T-helper 2 cell (primary cell): ENCODE measurements at places on chromosomes 2 and 18.

- DNase-seq, result no peak
These were observed 3.5 kb upstream of the ADNP2 start for GRCh38 chr18:80105369-80106167.

- no peak for DNase-seq
These were observed 789.6 kb downstream of the RNF144A start for GRCh38 chr2:7706791-7707190.

- no peak for DNase-seq
These were observed 91.8 kb downstream of the TPO start for GRCh38 chr2:1505031-1505441.

- DNase-seq, result peak; percentile 56
These were observed 590.8 kb upstream of the ID2 start for GRCh38 chr2:8090748-8091700.

- no peak for DNase-seq
These were observed 56.7 kb upstream of the EPB41L3 start for GRCh38 chr18:5600378-5601071.

GRCh38 chr18:10936176-10937053, 213.0 kb downstream of the PIEZO2 start:
- no peak for DNase-seq

- DNase-seq, result no peak
These were observed 3.9 kb upstream of the MBD2 start for GRCh38 chr18:54228364-54228763.

DNA sequence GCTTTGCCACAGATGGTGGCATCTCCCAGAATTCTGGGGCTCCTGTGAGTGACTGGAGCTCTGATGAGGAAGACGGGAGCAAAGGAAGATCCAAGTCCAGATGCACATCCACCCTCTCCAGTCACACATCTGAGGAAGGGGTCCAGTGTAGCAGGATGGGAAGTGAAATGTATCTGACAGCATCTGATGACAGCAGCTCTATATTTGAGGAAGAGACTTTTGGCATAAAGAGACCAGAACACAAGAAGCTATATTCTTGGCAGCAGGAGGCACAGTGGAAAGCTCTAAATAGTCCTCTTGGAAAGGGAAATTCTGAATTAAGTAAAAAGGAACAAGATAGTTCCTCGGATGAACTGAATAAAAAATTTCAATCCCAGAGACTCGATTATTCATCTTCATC, 23.5 kb upstream of the C1GALT1C1L start:
- DNase-seq, result no peak

DNA sequence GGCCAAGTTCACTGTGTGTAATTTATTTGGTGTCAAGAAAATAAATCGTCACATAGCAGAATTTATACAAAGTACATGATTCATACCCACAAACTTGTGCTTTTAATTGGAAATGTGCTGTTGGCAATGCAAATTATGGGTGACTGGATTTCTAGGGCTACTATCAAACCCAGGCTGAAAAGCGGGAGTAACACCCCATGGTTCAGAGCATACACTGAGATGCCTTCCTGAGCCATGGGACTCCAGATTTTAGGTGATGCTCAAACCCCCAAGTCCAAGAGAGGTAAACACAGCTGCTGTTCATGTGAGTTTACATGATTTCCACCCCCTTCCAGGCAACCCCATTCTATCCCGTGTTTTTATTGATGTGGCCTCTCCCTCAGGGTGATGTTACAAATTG, 565.9 kb upstream of the ID2 start:
- no peak for DNase-seq

- no peak for DNase-seq
These were observed 131.5 kb upstream of the STON1 start for GRCh38 chr2:48398285-48399002.

DNA sequence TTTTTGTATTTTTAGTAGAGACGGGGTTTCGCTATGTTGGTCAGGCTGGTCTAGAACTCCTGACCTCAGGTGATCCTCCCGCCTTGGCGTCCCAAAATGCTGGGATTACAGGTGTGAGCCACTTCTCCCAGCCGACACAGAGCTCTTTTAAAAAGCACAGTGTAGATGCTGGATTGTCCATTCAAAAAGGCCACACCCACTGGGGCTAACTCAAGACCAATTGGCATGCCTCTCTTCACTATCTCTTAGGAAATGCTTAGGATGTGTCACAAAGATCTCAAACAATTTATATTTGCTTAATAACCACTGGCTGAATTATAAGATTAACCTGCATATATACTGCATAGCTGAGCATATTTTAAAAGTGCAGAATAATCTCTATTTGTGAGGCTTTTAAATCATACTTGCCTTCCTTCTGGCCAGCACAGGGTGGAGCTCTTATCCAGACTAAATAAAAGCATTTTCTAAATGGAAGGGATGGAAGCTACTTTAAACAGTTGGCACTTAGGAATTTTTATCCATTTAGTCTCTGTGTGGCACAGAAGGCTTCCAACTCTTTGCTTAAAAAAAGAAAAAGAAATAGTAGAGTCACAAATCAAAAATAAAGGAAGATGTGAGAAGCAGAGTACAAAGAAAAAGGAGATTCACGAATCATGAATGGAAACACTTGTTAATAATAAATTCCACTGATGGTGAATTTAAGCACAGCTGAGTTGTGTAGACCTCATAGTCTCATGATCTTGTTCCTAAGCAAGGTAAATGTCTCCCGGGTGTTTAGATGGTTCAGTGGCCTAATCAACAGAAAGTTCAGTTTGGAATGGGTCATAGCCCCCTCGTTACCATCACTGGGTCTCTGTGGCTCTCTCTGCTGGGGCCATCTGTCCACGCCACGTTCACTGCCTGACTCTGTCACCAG, 22.4 kb downstream of the CRYGD start:
- DNase-seq, result no peak

DNA sequence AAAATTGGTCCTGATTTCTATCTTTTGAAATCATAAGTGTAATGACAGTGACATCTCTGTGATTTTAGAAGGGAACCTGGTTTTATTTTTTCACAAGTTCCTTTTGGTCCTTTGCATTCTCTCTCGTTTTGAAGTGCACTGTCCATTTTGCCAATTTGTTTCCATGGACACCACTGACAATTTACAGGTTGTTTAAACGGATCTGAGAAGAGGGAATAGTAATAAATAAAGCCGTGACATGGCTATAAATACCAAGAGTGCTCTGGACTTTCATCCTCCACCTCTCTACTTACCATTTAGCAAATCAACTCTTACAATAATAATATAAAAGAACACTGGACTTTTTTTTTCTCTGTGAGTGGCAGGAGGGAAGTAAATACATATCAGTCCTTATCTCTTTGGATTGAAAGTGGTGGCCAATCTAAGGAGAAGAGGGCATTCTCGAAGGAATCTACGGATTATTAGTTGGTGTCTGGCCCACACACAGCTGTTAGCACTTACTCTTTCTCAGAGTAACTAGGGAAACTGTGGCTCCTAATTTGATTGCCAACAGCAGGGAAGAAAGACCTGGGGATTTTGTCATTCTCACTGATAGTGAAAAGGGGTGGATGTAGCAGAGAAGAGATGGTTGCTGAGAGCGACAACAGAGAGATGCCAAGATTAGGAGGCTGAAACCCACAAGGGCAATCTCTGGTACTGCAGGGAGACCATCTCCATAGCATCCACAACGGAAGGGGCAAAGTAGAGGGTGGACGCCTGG, 108.7 kb upstream of the FSHR start:
- no peak for DNase-seq

DNA sequence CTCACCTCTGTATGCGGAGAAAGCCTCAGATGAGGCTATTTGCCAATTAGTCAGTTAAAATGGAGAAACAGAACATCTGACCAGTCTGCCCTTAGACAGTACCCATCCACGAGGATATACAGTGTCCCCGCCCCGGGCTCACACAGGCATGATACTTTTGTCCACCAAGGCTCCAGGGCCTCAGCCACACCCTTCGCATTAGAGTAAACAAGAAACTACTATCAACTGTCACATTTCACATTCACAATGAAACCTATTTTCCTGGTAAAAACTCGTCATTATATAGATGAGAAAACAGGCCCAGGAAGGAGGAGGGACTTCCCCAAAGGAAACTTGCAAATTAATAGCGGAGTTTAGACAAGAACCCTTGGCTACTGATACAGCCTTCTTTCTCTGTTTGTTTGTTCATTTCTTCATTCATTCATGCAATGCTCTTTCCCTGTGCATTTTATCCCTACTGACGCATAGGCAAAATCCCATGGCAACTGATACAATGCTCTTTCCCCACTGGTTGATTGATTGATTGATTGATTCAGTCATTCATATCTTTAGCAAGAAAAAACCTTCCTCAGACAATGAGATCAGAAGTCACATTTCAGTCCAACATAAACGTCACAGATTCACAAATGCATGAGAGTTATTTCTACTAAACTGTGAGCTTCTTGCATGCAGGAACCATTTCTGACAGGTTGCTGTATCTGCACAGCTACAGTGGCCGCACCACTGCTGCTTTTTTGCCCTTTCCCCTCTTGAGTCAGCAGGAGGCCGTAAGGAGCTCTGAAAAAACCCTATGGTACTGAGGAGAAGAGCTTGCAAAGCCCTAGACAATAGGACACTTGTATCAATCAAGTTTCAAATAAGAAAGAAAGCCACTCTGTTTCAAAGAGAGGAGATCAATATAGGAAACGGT, 777.1 kb downstream of the RNF144A start:
- DNase-seq, result peak; percentile 86

DNA sequence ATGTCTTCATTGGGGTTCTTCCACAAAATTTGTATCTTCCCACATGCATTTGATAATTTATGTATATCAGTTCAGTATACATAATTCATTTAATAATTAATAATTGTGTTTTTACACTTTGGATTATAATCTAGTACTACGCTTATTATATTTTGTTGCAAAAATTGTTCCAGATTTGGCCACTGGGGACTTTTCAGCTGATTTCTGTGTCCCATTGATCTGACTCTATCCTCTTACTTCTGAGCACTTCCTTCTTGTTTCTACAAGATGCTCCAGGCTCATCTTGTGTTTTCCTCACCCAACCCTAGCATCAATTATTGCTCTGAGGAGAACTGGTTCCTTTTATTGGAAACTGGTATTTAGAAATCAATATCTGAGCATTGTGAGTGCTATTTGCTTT, 215.3 kb upstream of the CDH19 start:
- DNase-seq, result no peak

DNA sequence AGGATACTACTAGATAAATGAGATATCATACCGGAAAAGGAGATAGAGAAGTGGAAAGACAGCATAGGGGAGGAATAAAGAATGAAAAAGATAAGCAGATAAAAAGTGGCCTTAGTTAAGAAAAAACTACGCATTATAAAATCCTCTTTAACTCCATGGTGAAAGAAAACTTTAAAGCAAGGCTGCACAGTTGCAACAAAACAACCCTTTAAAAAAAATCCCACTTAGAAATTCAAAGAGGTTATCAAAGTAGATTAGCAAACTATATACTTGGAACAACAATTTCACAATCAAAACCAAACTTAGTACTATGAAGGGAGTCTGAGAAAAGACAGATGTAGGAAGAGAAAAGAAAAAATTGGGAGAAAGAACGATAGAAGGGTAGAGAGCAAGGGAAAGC, 133.4 kb upstream of the OSR1 start:
- DNase-seq, result no peak

- no peak for DNase-seq
These were observed 59.9 kb upstream of the SNTG2 start for GRCh38 chr2:890791-891190.

GRCh38 chr2:17916584-17916983, 38.1 kb downstream of the KCNS3 start:
- no peak for DNase-seq

GRCh38 chr2:34004936-34005335, 405.8 kb upstream of the FAM98A start:
- DNase-seq, result no peak

- no peak for DNase-seq
These were observed 14.9 kb downstream of the ESPNL start for GRCh38 chr2:238114851-238115660.

DNA sequence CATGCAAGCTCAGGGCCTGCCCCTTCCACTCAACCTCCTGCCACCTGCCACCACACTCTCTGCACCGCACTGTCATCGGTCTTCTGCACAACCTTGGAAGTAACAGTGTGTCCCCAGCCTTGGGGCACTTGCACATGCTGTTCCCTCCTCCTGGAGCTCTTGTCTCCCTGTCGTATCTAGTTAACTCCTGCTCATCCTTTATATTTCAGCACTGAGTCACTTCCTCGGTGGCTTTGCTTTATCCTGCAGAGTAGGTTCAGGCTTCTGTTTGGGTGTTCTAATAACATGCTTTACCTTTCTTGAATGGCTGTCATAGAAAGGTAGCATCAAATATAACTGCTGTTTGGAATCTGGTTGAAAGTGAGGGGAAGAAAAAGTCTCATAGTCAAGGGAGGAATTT, 25.3 kb downstream of the PAX8 start:
- DNase-seq, result no peak

- no peak for DNase-seq
These were observed 160.9 kb downstream of the BAZ2B start for GRCh38 chr2:159455330-159455918.

- DNase-seq, result no peak
These were observed 264.4 kb upstream of the SIX2 start for GRCh38 chr2:45273412-45274249.

DNA sequence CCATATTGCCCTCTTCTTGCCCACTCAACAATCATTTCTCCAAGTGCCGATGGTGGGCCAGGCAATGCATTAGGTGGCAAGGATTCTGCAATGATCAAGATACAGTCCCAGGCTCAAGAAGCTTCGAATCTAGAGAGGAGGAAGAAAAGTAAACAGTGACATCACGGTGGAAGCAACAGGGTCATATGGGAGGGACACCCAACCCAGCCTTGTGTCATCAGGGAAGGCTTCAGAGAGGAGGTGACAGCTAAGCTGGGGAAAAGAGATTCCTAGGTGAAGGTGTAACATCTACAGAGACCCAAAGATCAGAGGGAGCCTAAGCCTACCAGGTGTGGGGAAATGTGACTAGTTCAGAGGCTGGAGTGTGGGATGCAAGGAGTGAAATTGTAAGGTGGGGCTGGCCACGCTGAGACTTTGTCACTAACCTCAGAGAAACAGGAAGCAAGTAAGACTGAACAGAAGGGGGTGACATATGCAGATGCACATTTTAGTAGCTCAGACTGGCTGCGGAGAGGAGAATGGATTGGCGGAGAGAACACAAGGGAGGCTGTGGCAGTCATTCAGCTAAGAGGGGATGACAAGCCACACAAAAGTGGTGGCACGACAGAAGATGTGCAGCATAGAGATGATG, 104.9 kb downstream of the ANKRD44 start:
- DNase-seq, result no peak

DNA sequence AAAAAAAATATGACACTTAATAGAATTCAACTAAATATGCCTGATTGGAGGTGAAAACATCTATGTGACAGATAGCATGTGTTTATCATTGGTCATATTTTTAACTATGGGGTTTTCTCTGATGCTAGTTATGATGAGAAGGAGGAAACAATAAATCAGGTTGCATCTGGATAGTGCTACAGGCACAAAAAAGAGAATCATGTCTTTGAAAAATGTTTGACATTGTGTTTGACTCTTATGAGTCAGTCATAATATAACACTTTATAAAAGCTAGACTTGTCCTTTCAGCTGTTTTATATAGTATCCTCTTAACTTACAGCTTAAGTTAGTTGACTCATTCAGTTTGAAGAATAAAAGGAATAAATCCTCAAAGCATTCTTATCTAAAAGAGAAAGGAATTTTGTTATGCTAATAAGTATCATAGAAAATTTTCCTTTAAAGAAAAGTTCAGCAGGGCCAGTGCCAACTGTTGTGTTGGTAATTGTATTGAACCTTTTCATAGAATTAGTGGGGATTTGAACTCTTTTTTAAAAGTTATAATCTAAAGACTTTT, 78.4 kb upstream of the UBXN4 start:
- DNase-seq, result no peak
